T follicular helper cell (primary cell): ENCODE measurements at places on chromosomes 16 and 17.

DNA sequence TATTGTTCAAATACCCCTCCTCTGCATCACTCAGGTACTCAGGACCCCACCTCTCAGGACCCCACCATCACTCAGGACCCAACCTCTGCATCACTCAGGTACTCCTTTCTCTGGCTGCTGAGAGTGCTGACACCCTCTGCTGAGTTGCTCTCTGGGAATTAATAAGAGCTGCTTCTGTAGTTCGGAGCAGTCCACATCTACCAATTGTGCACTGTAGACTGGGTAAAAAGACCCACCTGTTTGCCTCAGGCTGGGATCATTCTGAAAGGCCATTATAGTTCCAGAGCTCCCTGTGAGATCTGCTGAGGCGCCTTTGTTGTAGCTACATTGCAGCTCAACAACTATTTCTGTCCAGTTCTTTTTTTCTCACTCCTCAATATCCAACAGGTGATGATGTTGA is 276.3 kb upstream of the MYOCD start:
- no peak for DNase-seq

DNA sequence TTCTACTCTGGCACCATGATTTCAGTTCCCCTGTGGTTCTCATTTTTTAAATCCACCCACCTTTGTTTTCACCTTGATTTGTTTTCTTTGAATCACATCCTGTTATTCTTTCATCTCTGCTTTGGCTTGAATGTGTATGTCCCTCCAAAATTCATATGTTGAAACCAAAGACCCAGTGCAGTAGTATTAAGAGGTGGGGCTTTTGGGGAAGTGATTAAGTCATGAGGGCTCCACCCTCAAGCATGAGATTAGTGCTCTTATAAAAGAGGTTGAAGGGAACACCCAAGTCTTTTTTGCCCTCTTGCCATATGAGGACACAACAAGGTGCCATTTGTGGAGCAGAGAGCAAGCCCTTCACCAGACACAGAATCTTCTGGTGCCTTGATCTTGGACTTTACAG is 382.3 kb downstream of the SLC39A11 start:
- no peak for DNase-seq

- DNase-seq, result no peak
Measured at GRCh38 chr16:85238233-85238647, 126.0 kb upstream of the CIBAR2 start.

DNA sequence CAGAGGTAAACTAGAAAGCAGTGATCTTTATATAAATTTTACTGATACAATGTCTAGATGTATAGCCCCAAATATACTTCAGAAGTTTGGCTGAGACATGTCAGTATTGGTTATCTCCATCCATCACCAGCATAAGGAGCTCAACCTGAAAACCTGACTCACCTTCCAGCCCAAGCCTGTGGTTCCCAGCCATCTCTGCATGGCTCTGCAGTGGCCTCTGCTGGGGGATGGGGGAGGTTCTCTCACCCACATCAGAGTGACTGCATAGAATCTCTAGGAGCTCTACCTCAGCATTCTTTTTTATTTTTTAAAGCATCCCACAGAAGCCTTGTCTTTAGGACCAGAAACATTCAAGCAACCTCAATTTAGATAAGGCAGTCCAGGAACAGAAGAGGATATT is 27.3 kb downstream of the USP7 start:
- peak; percentile 64 for DNase-seq

GRCh38 chr17:57138956-57139576 is 54.0 kb downstream of the AKAP1 start:
- DNase-seq, result no peak

GRCh38 chr17:79006794-79007503 is 2.6 kb downstream of the CANT1 start:
- DNase-seq, result no peak

DNA sequence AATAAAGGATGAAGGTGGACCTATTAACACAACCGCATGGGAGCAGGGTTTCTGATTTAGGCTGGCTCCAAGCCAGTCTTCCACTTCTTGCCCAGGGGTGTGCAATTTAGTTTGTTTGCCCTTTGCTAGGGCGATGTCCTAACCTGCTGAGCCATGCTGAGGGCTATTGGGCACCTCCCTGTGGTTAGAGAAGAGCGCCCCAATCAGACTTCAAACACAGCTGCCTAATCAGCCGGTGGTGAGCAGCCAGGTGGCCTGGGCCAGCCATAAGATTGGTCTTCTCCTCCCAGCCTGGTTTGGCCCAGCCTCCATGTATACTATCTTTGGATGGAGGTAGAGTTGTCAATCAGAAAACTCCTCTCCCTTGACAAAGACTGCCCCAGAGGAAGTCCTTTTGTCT is 15.7 kb downstream of the TMEM94 start:
- DNase-seq, result no peak

- DNase-seq, result no peak
Measured at GRCh38 chr17:9204637-9205329, 183.5 kb downstream of the NTN1 start.

GRCh38 chr16:89581045-89581695 is 5.6 kb downstream of the CPNE7 start:
- no peak for DNase-seq

GRCh38 chr17:7436556-7437368 is 1.5 kb downstream of the TMEM102 start:
- peak; percentile 69 for DNase-seq
